ENCODE measurements at places on chromosomes 6 and 20.

DNA sequence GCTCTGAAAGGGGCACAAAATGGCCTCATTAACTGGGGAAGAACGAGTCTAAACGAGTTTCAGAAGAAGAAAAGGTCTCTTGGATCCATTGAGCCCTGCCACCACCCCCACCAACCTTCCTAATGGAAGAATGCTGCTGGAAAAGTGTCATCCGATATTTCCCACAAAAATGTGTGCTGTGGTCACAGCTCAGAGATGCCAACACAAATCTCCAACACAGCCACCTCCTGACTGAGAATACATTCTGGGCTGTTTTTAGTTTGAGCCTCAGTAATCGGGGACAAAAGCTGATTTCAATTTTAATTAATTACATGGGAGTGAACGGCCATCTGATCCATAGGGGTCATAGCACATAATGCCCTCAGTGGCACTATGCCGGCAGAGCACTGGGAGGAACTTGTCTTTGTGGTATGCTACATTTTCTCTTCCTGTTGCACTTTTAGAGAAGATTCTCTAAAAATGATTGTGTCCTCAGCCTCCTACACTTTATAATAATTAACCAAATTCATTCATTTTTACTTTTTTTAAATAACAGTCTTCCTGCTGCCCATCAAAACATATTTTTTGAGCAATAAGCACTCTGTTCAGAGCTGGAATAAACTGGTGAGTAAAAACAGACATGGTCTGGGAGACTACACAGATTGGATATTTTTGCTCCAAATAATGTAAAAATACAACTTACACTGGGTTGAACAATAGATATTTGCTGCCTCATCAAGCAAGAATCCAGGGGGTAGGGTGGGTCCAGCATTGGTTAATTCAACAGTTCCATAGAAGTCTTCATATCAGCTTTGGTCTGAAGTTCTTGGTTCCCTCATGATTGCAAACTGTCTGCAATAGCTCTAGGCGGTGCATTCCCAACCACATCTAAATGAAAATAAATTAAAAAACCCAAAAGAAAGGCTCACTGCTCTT is 143.6 kb upstream of the TMEM170B start:
- DNase-seq, result no peak

GRCh38 chr6:117483004-117483644 is 650 bp downstream of the DCBLD1 start:
- DNase-seq, result peak; percentile 41

GRCh38 chr20:55632592-55632991 is 372.7 kb downstream of the CBLN4 start:
- no peak for DNase-seq

DNA sequence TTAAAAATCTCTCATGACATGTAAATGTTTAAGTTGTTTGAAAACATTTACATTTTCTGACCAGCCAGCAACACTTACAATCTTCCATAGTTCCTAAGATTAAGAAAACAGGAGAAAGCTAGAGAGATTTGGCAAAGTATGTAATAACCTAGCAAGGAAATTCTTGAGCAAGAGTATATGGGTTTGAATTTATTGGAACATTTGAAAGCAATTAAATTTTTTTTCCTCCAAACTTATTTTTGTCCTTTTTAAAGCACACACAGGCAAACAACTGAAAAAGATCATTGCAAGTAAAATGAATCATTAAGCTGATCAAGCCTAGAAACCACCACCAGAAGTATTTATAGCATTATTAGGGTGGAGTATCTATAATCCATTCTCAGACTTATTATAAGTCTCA is 20.1 kb upstream of the ZNF217 start:
- no peak for DNase-seq

GRCh38 chr20:56032251-56032650 is 26.9 kb upstream of the CBLN4 start:
- DNase-seq, result no peak

GRCh38 chr20:36491901-36492617 is 49.3 kb upstream of the MYL9 start:
- peak; percentile 71 for DNase-seq

DNA sequence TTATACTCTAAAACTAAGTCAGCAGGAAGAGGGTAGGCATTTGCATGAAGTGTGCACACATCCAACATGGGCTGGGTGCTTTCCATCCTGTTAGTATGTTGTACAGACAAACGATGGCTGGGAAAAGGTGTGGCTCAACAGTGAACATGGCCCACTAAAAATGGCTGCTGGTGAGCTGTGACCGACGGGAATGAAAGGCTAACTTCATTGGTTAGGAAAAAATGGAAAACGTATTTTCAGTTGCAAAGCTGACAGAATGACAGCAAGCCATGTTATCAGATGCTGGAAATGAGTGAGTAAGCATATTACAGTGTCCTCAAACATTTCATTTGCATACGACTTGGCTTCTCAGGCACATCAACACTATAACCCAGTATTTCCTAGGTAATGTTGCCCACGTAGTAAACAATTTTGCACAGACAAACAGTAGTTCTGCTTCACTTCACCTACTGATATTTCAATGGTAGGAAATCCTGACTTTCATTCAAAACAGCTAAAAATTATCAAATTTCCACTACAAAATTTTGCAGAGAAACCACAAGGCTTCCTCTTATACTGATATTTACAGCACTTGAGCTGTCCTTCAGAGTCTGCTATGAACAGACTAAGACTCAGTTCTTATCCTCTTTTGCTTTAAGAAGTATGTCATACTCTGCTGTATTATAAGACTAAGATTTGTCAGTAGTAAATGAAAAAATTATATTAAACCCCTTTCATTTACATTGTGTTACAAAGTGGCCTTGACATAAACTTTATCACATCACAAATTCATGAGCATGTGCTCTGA is 98.9 kb downstream of the IRF4 start:
- peak; percentile 71 for DNase-seq

GRCh38 chr6:46172176-46172575 is 1.4 kb upstream of the ENPP5 start:
- DNase-seq, result no peak

- no peak for DNase-seq
Measured at GRCh38 chr6:44356487-44356886, 14.0 kb downstream of the SPATS1 start.

DNA sequence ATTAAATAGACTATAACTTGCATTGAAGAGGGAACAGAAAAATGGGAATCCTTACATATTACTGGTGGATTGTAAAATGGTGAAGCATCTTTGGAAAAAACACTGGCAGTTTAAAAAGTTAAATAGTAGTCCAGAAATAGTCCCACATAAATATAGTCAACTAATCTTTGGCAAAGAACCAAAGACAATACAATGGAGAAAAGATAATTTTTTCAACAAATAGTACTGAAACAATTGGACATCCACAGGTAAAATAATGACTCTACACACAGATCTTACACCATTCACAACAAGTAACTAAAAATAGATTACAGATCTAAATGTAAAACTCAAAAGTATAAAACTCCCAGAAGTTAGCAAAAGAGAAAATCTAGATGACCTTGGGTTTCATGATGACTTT is 259.1 kb upstream of the CEP162 start:
- no peak for DNase-seq

- DNase-seq, result peak; percentile 88
Measured at GRCh38 chr6:142946924-142947713, 2.1 kb upstream of the HIVEP2 start.

DNA sequence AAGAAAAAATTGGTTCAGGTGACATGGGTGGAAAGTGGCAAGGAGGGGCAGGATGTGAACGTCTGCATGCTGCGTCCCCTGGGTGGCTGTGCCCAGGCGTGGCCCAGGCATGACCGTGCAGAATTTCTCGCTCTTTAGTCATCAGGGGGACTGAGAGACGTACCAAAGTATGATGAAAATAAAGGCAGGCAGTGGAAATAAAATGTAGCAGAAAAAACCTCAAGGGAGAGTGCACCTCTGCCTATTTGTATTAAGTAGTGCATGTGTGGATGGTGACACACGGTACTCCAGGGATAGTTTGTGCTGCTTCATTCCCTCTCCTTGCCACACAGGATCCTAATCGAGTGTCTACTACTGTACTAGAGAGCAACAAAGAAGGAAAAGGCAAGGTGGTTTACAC is 81.1 kb downstream of the ATP9A start:
- no peak for DNase-seq

DNA sequence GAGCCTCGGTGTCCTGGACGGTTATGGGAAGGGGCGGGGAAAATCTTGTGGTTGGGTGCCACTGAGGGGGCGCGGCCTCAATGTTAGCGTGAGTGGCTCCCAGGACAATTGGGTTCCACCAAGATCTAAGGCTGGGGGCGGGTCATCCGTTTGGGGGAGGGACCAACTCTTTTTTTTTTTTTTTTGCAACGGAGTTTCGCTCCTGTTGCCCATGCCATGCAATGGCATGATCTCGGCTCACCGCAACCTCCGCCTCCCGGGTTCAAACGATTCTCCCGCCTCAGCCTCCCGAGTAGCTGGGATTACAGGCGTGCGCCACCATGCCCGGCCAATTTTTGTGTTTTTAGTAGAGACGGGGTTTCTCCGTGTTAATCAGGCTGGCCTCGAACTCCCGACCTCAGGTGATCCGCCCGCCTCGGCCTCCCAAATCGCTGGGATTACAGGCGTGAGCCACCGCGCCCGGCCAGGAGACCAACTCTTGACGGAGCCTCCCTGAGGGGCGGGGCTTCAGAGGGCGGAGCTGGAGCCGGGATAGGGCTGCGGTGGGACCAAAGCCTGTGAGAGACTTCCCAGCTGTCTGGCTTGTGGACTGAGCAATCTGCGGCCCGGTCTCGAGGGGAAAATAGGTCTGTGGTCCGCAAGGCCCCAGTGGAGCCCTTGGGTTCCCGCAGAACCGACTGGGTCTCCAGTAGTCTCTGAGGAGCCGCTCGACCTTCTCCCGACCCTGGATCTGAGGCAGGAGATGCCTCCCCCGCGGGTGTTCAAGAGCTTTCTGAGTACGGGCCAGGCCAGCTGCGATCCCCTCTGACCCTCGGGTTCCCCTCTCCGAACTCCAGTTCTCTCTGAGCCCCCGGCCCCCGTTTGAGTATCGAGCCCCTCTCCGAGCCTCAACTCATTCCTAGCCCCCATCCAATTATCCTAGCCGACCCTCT is 1.1 kb downstream of the SPAG4 start:
- peak; percentile 78 for DNase-seq

- DNase-seq, result peak; percentile 86
Measured at GRCh38 chr6:37516076-37516919, 16.6 kb upstream of the CCDC167 start.

DNA sequence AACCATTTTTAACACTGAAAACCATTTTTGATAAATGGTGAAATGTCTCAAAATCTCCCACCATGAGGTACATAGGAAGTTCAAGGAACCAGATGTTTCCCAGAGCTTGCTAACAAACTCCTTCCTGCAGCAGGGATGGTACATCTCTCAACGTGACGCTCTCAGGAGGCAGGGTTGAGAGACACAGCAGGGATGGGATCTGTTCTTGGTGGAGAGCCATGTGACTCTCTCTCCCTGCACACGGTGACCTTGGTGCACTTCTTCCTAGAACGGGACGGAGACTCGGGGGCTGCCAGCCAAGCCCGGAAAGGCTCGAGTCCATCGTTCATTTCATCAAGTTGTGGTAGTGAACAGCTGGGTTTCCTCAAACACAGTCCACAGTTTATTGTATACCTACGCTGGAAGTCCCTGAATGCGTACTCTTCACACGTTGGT is 94.2 kb downstream of the FAM50B start:
- DNase-seq, result no peak

DNA sequence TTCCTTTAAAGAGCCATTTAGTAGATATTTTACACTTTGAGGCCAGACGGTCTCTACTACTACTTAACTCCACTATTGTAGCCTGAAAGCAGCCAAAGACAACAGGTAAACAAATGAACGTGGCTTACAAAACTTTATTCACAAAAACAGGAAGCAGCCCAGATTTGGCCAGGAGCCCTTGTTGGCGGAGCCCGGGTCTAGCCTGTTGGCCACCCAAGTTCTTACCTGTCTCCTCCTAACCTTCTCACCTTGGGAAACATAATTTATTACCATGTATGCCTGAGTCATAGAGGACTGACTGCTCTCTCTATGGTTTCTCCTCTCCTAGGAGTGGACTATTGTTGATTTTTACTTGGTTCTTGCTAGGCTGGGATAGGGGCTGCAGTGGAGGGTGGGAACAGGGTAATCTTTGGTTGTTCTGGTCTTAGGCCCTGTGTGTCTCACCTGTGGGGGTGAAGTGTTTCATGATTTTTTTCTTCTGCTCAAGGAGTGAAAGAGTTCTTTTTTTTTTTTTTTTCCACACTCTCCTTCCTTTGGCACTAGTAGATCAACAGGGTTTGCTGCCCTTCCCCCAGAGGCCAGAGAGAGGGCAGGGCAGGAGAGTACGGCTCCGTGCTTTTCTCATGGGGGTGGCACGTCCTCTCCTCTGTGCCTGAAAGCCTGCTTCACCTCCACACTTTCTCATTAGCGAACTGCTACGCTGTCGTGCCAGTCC is 90.0 kb downstream of the RPP40 start:
- no peak for DNase-seq

DNA sequence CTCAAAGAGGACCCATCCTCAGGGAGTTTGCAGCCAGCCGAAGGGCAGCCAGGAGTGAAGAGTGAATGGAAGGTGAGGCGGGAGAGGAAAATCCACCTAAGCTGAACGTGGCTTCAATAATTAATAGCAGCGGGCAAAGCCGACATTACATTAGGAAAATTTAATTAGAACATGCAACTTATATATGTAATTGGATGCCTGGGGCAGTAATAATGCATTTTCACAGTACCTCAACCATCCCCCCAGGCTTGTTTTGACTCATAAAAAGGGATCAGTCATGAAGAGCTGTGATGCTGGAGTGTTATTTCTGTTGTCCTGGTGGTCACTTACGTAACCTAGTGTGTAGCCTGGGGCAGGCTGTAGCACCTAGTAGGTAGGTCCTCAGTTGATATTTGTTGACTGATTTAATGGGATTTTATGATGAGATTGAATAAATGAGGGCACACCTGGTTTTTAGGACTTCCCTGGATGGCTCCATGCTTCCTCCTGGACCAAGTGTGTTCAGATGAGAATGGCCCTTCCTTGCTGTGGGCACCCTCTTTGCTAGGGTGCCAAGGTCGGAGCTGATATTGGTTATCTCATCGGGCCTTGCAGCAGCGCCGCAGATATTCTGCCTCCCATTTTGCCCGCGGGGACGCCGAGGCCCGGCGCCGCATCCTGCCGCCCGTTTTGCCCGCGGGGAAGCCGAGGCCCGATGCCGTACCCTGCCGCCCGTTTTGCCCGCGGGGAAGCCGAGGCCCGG is 128.8 kb downstream of the CDH26 start:
- no peak for DNase-seq

- DNase-seq, result no peak
Measured at GRCh38 chr6:107506145-107506544, 16.2 kb downstream of the SOBP start.

GRCh38 chr6:127205036-127205435 is 61.6 kb upstream of the RNF146 start:
- no peak for DNase-seq

GRCh38 chr6:142518126-142518525 is 216.3 kb downstream of the ADGRG6 start:
- DNase-seq, result no peak

GRCh38 chr6:26022132-26022472 is 59.5 kb downstream of the TRIM38 start:
- no peak for DNase-seq

DNA sequence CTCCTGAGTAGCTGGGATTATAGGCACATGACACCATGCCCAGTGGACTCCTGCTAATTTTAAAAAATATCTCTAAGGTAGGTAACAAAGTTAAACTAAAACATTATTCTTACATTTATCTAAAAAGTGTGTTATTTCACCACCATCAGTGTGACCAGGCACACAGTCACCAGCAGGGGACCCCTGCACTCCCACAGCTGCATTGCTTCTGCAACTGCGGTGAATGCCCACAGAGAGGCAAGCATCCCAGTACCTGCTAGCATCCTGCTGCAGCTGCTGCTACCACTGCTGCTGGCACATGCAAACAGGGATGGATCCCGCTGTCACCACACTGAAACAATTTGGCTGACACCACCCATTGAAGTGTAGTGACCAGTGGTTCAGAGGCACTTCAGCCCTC is 21.9 kb upstream of the EPB41L2 start:
- DNase-seq, result no peak
